GM20000 (cell line): ENCODE measurements at places on chromosomes 11 and 22.

DNA sequence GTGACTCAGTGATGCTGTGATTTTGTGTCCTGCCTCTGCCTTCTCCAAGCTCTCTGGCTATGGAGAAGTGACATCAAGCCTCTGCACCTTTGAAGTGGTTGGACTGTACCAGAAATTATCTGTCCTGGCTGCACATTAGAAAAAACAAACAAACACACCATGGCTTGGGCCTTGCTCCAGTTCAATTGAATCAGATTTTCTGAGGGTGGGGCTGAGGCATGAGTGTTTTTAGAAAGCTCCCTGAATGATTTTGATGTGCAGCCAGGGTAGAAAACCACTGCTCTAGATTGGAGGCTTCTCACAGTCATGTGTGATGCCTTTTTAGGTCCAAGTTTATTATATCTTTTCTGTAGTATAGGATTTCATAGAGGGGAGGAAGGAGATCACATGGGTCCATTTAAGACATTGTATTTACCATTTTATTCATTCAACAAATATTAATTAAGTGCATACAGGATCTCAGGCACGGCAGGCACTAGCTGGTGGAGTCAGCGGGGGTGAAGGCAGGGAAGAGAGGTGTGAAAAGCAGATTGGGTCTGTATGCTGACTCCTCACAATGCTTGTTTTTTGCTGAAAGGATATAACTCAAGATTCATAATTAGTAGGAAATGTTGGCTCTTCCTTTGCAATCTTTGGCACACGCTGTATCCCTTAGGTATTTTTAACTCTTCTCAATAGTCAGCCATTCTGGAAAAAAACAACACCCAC is 7.1 kb upstream of the VSTM5 start:
- no peak for DNase-seq

DNA sequence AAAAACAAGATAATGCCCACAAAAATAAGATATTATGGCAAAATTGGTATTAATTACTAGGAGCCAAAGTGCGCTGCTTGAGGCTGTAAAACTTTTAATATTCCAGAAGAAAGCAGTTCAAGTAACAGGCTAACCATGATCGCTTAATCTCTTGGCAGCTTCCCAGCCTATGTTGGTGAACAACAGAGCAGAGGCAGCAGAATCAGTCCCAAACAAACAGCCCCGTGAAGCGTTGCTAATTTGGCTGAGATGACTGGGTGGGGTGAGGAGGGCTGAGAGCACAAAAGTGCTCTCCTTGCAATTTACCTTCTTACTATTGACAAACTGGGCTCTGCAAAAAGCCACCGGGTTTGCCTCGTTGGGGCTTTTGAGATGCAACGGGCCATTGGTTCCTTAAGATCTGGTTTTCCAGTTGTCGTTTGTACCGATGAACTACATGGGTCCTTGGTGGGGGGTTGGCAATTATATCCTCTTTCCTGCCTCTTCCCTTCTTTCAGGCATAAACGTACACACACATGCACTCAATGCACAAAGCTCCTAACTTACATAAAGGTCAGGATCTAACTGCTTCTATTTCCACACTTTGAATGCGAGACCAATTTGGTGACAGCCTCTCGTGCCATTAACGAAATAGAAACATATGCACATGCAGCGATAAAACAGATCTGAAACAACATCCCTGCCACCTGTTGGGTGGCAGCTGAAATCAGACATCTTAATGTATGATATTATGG is 407.6 kb upstream of the CADM1 start:
- DNase-seq: no peak

DNA sequence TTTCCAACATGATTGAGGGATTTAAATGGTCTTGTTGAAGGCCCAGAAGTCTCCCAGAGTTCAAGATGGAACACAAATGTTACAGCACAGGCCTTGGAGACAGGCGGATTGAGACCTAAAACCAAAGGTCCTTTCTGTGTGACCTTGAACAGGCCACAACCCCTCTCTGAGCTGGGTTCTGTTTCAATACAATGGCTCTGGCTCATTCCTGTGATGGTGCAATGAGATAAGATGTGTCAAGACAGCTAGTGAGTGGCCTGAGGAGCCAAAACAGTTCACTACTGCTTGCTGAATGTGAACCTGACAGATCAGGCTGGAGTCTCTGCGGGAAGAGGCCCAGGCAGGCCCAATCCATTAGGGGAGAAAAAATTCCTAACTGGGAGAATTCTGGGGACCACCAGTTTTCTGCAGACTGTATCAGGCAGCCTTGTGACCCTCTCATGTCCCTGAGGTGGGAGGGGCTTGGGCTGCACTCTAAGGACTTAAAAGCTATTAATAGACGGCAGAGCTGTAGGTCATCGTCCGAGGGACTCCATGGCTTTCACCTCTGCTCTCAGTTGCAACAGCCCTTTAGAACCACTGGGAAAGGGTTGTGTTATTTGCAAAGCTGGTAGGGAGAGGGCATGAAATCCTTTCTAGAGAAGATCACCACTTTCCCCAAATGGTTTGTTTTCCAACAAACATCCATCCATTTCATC is 126.1 kb upstream of the TEAD1 start:
- no peak for DNase-seq

GRCh38 chr11:133697161-133697560 is 148.2 kb downstream of the SPATA19 start:
- DNase-seq: no peak

- DNase-seq: no peak
Measured at GRCh38 chr22:36369004-36369921, 18.5 kb downstream of the MYH9 start.

DNA sequence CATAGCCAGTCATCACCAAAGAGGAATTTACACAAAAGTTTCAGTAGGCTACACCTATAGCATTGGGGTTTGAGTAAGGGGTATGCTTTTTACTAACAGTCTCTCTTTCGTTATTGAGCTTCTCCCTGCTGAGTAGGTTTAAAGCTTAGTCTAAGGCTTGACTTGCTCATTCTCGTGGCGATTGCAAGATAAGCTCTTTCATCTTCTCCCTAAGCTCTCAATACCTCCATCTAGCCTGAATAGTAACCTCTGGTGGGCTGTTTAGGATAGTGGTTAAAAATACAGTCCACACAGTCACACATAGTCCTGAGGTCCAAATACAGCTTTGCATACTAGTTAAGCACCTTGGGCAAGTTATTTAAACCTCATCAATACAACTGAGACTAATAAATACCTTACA is 65.6 kb downstream of the IMMP1L start:
- DNase-seq: no peak

GRCh38 chr11:71252269-71252769 is at the start of gene SHANK2:
SHANK2 (minus strand) TSS chr11:71252577; CDS start chr11:71147326, 105,251 bp downstream.
- peak; percentile 48 for DNase-seq

GRCh38 chr22:50498322-50498890 is 9.1 kb downstream of the LMF2 start:
- peak; percentile 78 for DNase-seq

GRCh38 chr11:70107756-70108155 is 29.6 kb downstream of the ANO1 start:
- no peak for DNase-seq

DNA sequence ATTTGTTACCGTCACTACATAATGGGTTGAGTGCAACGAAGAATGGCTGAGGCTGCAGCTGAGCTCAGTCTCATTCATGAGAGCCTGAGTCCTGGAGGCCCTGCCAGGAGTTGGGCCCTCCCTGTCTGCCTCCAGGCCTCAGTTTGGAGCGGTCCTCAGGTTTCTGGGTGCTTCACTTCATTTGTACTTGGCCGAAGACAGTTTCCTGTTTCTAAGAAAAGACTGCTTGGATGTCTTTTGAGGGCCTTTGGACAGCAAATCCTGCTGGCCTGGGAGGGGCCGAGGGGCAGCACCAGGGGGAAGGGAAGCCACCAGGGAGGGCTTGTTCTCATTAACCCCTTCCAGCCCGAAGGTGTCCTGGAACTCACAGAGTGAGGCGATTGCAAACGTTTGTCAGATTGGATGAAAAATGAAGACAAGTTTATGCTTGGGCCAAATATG is 163.1 kb downstream of the ETS1 start:
- DNase-seq: no peak

DNA sequence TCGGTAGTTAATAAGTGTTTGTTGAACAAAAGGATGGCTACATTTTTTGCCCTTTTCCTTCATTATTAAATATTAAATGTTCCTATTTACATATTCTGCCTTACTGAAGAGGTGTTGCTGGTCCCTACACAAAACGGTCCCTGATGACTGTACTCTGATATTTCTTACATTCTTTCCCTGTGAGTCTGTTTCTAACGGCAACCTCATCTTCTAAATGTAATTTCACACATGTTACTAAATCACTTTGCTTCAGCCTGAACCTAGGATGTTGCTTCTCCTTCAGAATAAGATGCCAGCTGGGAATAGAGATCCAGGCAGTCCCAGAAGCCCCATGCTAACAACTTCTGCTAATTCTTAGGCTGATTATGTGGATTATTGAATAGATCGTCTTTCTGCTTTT is 50.3 kb downstream of the SPON1 start:
- DNase-seq: no peak
